Regular cardiac myocyte (primary cell): ENCODE measurements at places on chromosomes 7 and 10. TPM values are rescaled to one million over a fixed set of nuclear protein-coding genes. Genes with fewer than 3 reads are reported as not detected.

The PNLIP gene
- not detected in 2 replicates for total RNA-seq

The NEBL gene
- 0.19 and 1.1 TPM in 2 replicates for total RNA-seq

The ST8SIA6 gene
- under 0.01 TPM in 1 of 2 replicates, not detected in the other for total RNA-seq

The MSANTD7 gene
- total RNA-seq, result 18.9 and 27.4 TPM in 2 replicates
